Activated CD8-positive, alpha-beta T cell treated with anti-CD3 and anti-CD28 coated beads, Interleukin-2, amount 10 ng/mL, durations not matched to agents 7 days and 5 days (primary cell): ENCODE measurements at places on chromosomes 16 and 17. TPM values are rescaled to one million over a fixed set of nuclear protein-coding genes. Genes with fewer than 3 reads are reported as not detected.

GRCh38 chr17:76408037-76408849, 23.8 kb downstream of the SPHK1 start:
- peak; percentile 81 for DNase-seq

GRCh38 chr17:77601054-77601979, 357.2 kb upstream of the TNRC6C start:
- no peak for DNase-seq

DNA sequence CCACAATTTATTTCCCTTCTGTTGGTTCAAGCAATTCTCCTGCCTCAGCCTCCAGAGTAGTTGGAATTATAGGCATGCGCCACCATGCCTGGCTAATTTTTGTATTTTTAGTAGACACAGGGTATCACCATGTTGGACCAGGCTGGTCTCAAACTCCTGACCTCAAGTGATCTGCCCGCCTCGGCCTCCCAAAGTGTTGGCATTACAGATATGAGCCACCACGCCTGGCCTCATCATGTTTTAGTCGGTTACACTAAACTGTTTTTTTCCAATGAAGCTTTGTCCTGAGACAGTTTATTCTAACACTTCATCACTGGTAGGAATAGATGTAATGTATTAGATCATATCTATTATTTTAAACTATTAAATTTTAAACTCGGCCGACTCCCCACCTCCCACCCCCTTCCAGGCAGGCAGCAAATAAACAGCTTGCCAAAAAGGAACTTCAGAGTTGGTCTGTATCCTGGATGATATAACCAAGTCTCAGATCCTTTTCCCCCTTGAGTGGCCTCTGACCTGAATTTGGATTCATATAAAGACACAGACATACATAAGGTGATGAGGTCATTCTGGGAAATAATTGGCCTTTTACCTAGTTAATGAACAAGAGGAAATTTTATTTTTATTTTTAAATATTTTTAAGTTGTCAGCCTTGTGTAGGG, 18.4 kb upstream of the CORO6 start:
- DNase-seq, result no peak

TBC1D28 gene
- not detected for total RNA-seq

GRCh38 chr17:15298176-15298575, 33.0 kb upstream of the PMP22 start:
- DNase-seq, result no peak

DNA sequence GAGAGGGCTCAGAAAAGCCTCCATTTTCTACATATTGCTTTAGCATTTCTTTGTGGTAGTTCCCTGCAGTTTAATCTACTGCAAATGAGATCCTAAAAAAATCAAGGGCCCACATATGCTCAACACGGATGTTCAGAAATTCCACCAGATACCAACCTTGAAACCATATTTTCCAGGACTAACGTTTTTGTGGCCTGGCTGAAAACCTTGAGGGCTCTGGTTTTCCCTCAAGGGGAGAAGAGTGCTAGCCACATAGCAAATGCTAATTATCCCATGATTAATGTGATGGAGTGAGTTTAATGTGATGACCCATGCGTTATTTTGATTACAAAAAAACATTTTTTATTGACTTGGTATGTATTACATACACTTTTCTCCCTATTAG, 68.9 kb downstream of the SNX11 start:
- DNase-seq, result no peak

DNA sequence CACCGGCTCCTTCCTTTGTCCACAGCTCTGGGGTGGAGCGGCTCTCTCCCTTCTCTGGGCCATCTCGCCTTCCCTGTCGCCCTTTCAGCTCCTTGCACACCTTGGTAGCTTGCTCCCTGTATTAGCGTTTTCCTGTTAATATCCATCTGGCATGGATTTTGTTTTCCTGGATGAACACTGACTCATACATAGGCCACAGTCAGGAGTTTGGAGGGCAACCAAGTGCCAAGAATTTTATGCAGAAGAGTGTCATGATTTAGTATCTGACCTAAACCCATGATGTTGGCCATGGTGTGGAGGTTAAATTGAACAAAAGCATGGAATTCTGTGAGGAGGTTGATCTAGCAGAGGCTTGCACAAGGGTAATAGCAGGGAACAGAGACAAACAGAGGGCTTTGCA, 180.9 kb downstream of the AIPL1 start:
- DNase-seq, result no peak

HBA2 gene
- not detected for total RNA-seq

DNA sequence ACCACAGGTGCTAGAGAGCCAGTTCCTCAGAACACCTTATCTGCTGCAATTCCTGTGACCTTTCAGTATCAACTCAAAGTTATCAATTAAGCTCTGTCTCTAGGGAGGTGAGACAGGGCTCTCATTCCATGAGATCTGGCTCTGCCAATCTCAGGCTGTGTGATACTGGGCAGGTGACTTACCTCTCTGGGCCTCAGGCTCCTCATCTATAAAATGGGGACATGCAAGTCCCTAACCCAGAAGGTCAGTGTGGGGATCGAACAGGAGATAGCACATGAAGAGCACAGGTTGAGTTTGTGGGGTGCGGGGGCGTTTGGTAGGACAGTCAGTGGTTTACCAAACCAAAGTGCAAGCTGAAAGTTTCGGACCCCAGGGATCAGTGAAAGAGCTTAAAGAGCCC, 319.3 kb upstream of the CCL2 start:
- no peak for DNase-seq

GRCh38 chr17:82449883-82450356, 632 bp downstream of the CYBC1 start:
- DNase-seq, result peak; percentile 50

DNA sequence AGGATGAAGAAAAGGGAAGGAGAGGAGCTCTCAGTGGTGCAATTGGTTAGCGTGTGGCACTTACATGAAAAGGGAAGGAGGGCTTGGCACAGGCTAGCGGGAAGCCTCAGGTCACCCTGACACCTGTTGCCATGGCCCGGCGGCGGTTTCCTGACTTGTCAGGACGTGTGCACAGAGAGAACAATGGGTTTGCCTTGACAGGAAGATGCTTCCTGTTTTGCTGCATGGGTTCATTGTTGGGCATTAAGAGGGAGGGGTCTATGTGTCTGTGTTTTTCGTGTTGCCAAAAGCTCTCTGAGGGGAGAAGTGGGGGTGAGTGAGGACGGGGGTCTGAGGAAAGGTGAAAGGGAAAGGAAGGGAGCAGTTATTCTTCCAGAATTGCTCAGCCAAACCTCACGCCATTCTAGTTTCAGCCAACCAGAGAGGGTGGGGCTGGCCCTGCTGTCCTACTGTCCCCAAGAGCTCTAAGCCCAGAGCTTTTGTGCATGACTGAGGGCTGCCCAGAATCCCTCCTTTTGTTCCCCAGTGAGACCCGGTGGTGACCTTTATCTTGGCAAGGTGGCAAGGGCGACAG, 17.1 kb upstream of the CCR7 start:
- peak; percentile 83 for DNase-seq

DNA sequence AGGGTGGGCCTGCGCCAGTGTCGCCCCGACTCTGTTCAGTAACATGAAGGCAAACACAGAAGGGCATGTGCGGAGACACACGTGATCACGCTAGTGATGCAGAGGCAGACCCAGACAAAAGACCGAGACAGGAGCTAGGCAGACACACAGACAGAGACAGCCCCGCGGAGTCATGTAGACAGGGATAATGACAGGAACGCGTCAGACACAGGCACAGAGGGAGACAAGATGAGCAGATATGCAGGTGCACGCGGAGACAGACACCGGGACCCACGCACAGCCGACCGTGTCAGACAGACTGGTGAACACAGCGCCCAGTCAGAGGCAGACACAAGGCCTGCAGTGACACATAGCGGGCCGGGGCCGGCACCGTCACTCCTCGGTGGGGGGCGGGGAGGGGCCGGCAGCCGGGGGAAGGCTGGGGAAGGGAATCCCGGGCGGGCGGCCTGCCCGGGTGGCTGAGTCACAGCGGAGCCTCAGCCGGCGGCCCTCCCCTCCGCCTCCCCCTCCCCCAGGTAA, 7.4 kb downstream of the KDM6B start:
- peak; percentile 78 for DNase-seq
